ENCODE measurements at places on chromosomes 3 and 15. TPM values are rescaled to one million over a fixed set of nuclear protein-coding genes. Genes with fewer than 3 reads are reported as not detected.

SH2D7 gene
- polyA plus RNA-seq: not detected

DNA sequence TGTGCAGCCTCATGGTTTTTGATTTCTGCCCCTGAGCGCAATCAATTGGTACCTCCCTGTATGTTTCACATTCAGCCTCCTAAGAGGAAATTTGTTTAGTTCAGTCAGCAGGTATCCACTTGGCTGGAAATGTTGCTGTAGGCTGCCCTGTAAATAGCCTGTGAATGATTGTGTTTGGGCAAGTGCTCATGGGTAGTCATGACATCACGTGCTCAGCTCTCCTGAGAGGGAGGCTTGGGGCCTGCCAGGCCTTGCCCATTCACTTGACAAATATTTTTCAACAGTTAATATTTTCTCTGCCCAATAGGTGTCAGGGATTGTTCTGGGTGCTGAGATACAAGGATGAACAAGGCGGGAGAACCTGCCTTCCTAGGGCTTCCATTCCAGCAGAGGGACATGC is 13.3 kb downstream of the HRH1 start:
- no peaks in the 10 kb centered on the region for H3K4me1 ChIP-seq
- H3K36me3 ChIP-seq: no peaks in the 10 kb centered on the region
- H3K27ac ChIP-seq: no peak overlapping the region
- H3K27me3 ChIP-seq: peaks cover 41% of the 10 kb centered on the region
- H3K4me3 ChIP-seq: no peak overlapping the region

KCNMB3 gene
- 6.0 TPM for polyA plus RNA-seq

- no peaks in the 10 kb centered on the region for H3K27me3 ChIP-seq
- DNase-seq: no peak
- H3K4me3 ChIP-seq: no peak overlapping the region
Observed at GRCh38 chr3:126939733-126940132, 43.2 kb upstream of the PLXNA1 start.

DNA sequence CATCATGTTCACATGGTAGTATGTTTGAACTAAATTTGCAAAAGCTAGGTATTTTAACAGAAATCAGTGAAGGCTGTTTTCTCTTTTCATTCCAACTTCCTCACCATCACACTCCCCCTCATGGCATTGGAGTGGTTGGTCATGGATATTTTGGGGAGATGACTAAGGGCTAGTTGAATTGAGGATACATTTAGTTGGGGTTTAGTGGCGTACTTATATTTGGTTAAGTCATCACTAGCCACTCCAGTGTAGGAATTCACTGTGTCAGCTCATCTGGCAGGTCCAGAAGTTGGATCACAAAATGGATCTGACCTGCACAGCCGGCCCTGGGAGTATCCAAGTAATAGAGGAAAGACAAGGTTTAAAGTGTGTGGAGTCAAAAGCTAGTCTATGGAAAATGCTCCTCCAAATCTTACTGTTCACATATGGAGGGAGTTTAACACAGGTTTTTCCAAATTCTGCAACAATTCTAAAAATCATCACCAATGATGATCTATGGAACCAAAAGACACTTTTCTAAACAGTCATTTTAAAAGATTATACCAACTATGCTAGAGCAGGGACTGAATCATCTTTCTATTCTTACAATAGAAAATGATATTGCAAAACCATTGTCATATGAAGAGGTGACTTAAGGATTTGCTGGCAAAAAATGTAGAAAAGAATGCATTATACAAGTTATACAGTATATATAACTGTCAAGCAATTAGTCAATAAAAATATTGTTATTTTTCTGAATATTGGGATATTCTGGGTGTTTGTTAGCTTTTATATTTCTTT is 247.8 kb upstream of the PEX5L start:
- no peak overlapping the region for H3K4me3 ChIP-seq
- no peaks in the 10 kb centered on the region for H3K4me1 ChIP-seq
- DNase-seq: no peak
- H3K36me3 ChIP-seq: no peaks in the 10 kb centered on the region
- no peak overlapping the region for H3K27ac ChIP-seq

EPB42 gene
- polyA plus RNA-seq: not detected

DNA sequence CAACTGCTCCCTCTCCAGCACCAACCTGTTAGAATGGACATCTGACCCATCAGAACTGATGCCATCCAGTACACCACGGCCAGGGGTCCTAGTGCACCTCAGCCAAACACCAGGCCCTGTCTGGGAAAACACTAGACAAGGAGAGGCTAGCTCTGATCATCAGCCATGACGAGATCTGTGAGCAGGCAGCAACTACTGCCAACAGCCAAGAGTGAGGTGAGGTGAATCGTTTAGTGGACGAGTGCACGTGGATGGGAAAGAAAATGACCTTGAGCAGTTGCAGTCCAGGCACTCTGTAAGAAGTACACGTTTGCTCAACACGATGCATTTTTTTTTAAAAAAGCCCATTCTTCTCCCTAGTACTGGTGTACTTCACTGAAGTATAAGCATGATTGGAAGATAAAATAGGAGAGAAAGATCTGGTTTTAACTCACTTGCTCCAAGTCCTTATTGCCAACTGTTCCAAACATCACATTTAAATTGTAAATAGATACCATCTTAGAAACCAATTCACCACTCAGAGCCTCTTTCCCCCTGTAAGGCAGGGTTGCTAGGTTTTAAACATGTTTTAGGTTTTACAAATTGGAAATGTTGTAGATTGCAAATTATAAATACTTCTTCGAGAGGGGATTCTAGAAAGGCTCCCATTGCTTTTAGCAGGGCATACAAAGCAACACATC is 5.7 kb downstream of the ST8SIA2 start:
- H3K4me3 ChIP-seq: no peak overlapping the region
- H3K27ac ChIP-seq: no peak overlapping the region
- peaks cover 37% of the 10 kb centered on the region for H3K27me3 ChIP-seq
- H3K4me1 ChIP-seq: peaks cover 3% of the 10 kb centered on the region
- no peaks in the 10 kb centered on the region for H3K36me3 ChIP-seq

DNA sequence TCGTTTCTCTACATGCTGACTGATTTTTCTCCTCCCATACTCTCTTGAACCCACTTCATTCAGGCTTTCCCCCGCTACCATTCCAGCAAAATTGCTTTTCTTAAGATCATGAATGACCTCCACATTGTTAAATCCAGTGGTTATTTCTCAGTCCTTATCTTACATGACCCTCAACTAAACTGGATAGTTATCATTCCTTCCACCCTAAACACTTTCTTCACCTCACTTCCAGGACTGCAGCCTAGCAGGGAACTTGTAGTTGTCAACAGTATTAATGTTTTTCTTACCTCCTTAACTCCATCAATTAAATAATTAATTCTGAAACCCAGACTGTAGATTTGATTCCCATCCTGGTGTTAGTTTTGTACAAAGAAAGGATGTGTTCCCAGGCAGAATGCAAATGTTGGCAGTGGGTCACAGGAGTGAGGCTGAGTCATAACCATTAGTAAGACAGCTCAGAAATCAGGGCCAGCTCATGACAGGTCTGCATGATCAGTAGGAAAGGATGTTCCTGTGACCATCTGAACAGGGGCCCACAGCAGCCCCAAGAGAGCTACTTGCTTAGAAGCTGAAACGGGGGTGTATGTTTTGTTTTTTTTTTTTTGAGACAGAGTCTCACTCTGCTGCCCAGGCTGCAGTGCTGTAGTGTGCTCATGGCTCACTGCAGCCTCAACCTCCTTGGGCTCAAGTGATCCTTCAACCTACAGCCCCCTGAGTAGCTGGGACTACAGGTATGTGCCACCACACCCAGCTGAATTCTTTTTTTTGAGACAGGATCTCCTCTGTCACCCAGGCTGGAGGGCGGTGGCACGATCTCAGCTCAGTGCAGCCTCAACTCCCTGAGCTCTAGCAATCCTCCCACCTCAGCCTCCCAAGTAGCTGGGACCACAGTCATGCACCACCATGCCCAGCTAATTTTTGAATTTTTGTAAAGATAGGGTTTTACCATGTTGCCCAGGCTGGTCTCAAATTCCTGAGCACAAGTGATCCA is 9.1 kb downstream of the BCL2L10 start:
- no peak for DNase-seq
- no peaks in the 10 kb centered on the region for H3K36me3 ChIP-seq
- peaks cover 38% of the 10 kb centered on the region for H3K4me1 ChIP-seq

DNA sequence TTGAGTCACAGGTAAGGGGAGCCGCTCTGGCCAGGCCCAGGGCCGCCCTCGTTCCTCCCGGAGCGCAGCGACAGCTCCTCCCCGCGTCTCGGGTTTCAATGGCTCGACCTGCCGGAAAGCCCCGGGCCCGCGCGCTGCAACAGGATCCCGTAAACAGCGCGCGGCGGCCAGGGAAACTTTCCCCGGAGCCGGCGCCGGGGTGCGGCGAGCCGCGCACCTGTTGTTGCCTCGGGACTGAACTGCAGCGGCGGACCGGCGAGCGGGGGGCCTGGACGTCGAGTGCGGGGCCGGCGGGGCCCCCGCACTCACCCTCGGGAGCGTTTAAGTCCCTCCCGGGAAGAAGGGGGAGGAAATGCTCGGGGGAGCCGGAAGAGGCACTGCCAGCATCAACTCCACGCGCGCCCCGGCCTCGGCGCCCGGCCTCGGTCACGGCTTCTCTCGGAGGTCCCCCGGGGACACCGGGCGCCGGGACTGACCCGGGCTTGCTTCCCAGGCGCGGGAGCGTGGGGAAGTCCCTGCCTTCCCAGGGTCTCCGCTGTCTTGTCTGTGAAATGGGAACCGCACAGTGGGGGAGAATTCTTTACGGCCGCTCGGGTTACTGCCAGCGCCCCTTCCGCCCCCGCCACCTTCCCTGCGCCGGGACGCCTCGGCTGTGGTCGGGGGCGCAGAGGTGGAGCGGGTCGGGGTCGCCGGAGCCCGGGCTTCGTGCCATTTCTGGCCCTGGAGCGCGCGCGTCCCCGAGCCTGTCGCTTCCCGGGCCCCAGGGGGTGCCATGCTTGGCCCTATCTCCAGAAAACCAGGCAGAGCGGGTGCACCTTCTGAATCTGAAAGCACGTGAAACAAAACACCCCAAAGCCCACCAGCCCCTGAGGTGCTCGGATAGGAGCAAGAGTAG is 7.5 kb upstream of the PGPEP1L start:
- peaks cover 8% of the 10 kb centered on the region for H3K4me1 ChIP-seq
- H3K4me3 ChIP-seq: peak overlapping the region; percentile 77
- DNase-seq: no peak

ADAMTS9 gene
- not detected for polyA plus RNA-seq

GRCh38 chr3:168828536-168828935 is 732.8 kb upstream of the GOLIM4 start:
- H3K27ac ChIP-seq: no peak overlapping the region
- no peaks in the 10 kb centered on the region for H3K27me3 ChIP-seq
- DNase-seq: no peak
- H3K4me3 ChIP-seq: no peak overlapping the region

NEDD4 gene
- polyA plus RNA-seq: 0.20 TPM

DNA sequence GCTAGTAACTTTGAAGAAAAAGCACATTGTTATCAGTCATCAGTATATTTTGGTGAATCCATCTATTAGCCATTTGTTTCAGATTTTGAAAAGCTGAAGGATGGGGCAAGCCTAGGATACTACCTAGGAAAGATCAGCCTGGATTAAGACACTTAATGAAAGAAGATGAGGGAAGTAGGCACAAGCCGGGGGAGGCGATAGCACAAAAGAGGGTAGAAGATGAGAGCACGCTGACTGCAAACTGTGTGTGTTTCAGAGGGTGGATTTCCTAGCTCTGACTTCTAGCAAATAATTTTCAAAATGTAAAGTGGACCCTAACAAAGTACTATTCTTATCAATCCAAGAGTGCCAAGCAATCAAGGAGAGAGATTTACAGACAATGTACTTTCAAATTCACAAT is 22.2 kb upstream of the SOX2 start:
- no peaks in the 10 kb centered on the region for H3K4me1 ChIP-seq
- peaks cover 36% of the 10 kb centered on the region for H3K27me3 ChIP-seq
- no peak overlapping the region for H3K27ac ChIP-seq
- no peaks in the 10 kb centered on the region for H3K36me3 ChIP-seq
- H3K4me3 ChIP-seq: no peak overlapping the region

DNA sequence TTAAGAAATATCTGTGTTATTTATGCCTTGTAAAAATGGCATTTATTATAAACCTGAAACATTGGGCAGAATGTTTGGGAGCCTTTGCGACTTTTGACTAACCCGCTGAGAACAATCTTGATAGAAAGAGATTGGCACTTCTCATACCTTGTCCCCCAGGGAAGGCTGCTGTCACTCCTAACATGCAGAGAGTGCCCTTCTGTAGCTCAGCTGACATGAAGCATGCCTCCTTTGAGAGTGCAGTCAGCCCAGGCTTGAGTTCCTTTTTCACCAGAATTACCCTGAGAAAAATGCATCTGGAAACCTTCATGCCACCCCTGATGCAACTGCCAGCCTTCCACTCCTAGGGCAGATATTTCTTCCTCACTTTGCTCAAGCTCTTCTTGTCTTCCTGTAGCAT is 569.2 kb upstream of the ARPP21 start:
- H3K4me1 ChIP-seq: no peaks in the 10 kb centered on the region
- H3K36me3 ChIP-seq: no peaks in the 10 kb centered on the region
- no peak overlapping the region for H3K4me3 ChIP-seq
- H3K27ac ChIP-seq: no peak overlapping the region
- DNase-seq: no peak

GRCh38 chr3:104596551-104596950 is 770.2 kb upstream of the ALCAM start:
- no peak overlapping the region for H3K4me3 ChIP-seq
- H3K27me3 ChIP-seq: no peaks in the 10 kb centered on the region
- H3K36me3 ChIP-seq: no peaks in the 10 kb centered on the region
- no peak overlapping the region for H3K27ac ChIP-seq
- DNase-seq: peak; percentile 25

HDC gene
- polyA plus RNA-seq: not detected

DNA sequence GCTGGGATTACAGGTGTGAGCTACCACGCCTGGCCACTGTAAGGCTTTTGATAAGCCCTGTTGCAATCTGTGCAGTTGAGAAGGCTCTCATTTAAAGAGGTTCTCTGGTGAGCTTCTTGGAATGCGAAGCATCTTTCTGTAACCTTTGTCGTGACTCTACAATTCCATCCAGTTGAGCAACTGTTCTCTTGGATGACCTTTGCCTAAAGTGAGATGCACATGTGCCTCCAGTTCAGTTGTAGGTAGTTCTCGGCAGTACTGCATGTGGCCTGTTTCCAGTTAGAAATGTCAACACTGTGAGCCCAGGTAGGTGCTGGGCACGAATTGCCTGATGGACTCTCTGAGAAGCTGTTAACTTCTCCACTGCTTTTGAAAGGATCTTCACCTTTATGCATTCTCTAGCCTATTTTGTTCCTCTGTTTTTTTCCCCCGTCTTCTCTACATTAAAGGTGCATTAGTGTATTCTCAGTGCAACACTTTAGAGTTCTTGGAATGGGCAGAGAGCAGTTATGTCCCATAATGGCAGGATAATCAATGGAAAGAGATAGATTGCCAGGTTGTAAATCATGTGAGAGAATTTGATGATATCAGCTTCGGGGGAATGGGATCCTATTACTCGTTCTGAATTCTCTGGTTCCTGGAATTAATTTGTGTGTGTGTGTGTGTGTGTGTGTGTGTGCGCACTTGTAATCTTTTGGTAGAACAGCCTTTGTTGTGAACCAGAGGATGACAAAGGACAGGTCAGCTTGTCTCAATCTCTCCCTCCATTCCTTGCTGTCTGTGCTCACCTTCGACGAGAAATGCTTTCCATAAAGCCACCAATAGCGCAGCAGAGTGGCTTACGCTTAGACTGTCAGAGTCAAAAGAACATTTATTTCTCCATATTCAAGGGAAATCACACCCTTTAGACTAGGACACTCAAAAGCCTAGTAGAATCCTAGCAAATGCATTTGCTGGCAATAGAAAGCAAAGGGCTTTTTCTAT is 51.1 kb downstream of the PTPRG start:
- no peaks in the 10 kb centered on the region for H3K36me3 ChIP-seq
- no peak overlapping the region for H3K4me3 ChIP-seq
- no peak overlapping the region for H3K27ac ChIP-seq
- no peaks in the 10 kb centered on the region for H3K27me3 ChIP-seq
- DNase-seq: no peak

GRCh38 chr3:184169896-184170875 is 4.5 kb upstream of the AP2M1 start:
- peaks cover 20% of the 10 kb centered on the region for H3K36me3 ChIP-seq
- no peak overlapping the region for H3K4me3 ChIP-seq
- DNase-seq: no peak
- H3K27ac ChIP-seq: peak overlapping the region; percentile 6
- H3K4me1 ChIP-seq: peaks cover 9% of the 10 kb centered on the region

Data from naive B cell (primary cell).